ENCODE measurements at places on chromosomes 3 and 15.
A peak's percentile ranks its signal among the peaks of the same experiment; 100 is the strongest.

- DNase-seq: peak; percentile 24
Measured at GRCh38 chr3:138781012-138781470, 53.7 kb downstream of the PIK3CB start.

- DNase-seq: no peak
Measured at GRCh38 chr3:73144828-73145227, 83.4 kb downstream of the EBLN2 start.

- DNase-seq: peak; percentile 1
Measured at GRCh38 chr15:72685301-72685924, 569 bp downstream of the HIGD2B start.

GRCh38 chr3:107315141-107315540 lies 62.1 kb upstream of the CCDC54 start:
- DNase-seq: no peak

- no peak for DNase-seq
Measured at GRCh38 chr3:138363322-138363721, 14.9 kb downstream of the MRAS start.

- no peak for DNase-seq
Measured at GRCh38 chr15:71687902-71688508, 122.3 kb upstream of the NR2E3 start.

DNA sequence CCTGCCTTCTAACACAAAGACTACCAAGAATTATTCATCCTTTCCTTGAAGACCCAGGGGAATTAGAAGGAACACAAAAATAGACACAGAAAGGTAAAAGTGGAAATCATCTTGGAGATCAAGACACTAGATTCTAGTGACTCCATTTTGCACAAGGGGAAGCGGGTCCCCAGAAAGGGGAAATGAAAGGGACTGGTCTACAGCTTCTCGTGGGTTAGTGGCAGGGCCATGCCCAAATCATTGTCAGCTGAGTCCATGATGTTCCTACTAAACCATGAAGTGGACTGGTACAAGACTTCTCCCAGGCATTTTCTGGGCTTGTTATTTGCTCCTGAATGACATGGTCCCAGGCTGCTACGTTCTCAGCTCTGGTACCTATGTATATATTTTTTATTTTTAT lies 230.7 kb upstream of the TPRG1 start:
- no peak for DNase-seq

- no peak for DNase-seq
Measured at GRCh38 chr3:42032693-42033349, 58.3 kb upstream of the TRAK1 start.

DNA sequence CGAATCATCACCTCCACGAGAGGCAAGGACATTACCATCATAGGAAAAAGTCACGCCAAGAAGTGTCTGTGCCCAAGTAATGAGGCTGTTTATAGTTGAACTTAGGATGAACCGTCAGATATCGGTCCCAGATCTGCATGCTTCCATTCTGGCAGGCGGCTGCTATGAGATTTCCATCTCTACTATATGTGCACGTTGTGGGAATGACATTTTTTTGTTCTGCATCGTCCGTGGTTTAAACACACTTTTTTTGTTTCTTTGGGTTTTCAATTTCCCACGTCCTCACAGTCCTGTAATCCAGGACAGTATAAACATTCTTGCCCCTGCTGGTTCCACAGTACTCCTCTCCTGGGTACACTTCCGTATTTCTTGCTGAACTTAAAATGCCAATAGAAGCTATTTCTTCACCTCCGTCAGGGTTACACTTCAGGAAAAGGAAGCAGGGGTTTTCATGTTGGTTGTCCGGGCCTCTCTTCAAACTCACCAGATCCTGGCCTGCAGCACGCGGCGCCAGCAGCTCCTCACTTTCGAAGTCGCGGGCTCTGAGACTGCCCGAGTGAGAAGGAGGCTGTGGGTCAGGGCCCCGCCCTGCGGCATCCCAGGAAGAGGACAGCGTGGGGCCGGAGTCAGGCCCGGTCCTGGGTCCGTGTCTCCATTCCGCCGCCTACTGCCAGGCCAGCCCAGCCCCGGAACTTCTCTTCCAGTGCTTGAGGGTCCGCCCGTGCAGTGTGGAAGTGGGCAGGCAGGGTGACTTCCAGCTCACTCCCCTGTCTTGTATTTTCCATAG lies 9.8 kb upstream of the TM4SF4 start:
- no peak for DNase-seq

DNA sequence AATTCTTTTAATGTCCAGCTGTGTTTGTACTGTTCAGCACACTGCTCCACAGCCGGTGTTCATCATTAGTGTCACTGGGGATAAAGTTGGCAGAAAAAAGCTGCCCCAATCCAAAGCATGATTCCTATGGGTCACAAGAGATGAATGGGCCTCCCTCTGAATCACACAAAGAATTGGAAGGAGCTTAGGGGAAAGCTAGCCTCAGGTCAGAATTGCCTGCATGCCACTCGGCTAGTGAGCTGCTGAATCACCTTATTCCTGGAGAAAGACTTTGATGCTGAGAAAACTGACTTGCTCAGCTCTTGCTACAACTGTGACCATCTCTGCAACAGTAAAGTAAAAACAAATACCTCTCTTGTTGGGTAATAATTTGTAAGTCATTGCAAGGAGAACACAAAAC lies 3.5 kb downstream of the CCK start:
- DNase-seq: no peak

DNA sequence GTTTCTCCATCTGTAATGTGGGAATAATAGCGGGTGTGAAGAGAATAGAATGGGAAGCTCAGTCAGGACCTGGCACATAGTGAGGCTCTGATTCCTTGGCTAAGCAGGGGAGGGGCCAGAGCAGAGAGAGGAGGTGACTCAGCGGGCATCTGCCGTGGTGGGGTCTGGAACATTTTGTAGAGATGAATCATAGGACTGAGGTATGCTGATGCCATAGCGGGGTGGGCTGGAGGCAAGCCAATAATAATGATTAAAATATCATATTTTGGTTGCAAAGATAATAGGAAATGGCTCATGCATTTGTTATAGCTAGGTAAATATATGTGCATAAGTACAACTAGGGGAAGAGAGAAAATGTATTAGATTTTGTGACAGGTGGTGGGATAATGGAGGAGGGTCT lies 11.2 kb downstream of the TGM4 start:
- no peak for DNase-seq

DNA sequence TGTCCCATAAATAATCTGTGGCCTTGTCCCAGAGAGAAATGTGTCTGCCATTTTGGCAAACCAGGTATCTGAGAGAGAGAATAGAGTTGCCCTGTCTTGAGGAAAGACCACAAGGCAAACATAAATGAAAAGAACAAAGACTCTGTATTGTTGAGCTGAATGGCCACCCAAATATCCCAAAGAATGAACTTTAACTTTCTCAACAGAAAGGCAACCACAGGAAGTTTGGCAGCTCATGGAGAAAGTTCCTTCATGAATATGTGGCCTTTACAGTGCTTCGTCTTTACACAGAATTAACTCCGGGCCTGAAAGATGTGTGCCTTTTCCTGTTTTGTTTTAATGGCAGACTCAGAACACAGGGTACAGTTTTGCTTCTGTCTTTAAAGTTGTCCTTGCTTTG lies 41.4 kb upstream of the THBS1 start:
- DNase-seq: no peak

GRCh38 chr15:75532413-75533250 lies 46.5 kb downstream of the PTPN9 start:
- DNase-seq: no peak

DNA sequence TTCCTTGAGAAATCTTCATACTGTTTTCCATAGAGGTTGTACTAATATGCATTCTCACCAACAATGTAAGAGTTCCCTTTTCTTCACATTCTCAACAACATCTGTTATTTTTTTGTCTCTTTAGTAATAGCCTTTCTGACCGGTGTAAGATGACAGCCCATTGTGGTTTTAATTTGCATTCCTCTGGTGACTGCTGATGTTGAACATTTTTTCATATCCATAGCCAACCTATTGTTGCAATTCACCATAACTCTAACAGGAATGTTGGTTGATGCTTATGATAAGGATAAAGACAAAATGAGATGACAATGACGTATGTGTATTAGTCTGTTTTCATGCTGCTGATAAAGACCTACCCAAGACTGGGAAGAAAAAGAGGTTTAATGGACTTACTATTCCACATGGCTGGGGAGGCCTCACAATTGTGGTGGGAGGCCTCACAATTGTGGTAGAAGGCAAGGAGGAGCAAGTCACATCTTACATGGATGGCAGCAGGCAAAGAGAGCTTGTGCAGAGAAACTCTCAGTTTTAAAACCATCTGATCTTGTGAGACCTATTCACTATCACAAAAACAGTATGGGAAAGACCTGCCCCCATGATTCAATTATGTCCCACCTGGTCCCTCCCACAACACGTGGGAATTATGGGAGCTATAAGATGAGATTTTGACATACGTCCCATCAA lies 37.6 kb upstream of the RHCG start:
- DNase-seq: no peak

DNA sequence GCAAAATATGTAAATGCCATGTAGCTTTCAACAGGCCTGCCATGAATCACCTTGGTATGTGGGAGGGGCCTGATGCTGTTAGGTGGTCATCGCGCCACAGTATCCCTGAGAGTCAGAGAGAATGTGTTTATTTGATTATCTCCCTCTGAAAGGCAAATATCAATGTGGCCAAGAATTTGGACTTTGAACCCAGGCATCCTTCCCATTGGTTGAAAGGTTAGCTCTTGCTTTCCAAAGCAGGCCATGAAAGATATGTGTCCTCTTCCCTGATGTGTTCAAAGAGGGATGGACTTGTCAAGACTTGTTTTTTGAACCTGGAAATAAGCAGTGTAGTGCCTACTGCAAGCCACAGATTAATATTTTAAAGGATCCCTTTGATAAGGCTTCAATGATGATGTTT lies 36.7 kb downstream of the SRP14 start:
- DNase-seq: no peak

- no peak for DNase-seq
Measured at GRCh38 chr3:133886031-133886722, 9.5 kb downstream of the RAB6B start.

GRCh38 chr3:191721390-191721861 lies 260.5 kb downstream of the PYDC2 start:
- DNase-seq: no peak

DNA sequence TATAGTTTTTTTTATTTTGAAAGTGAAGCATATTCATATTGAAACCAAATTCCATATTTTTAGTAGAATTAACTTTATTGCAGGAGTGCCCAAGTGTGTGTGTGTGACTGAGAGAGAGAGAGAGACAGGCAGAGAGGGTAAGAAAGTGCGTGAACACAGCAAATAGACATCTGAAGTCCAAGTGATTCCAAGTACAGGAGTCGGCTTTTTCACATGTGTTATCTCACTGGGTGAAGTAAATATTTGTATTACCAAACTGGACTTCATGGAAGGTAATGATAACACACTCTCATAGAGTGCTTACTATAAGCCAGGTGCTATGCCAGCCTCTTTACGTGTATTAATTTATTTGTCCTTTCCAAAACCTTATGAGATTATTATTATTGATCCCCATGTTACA lies 12.0 kb downstream of the PARP14 start:
- DNase-seq: no peak

DNA sequence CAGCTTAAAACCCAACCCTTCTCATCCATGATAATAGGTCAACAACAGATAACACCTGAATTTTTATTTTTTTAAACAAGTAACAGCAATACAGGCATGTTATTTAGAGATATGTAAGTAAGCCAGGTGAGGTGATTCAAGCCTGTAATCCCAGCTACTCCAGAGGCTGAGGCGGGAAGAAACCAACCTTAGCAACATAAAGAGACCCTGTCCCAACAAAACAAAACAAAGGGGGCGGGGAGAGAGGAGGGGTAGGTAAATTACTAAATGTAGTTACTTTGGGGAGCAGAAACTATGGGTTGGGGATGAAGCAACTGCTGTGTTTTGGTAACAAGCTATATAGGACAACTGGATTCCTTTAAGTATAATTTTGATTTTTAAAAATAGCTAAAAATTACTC lies 47.0 kb downstream of the GNB4 start:
- DNase-seq: no peak

GRCh38 chr15:64619880-64620839 lies 155.2 kb downstream of the RBPMS2 start:
- no peak for DNase-seq

DNA sequence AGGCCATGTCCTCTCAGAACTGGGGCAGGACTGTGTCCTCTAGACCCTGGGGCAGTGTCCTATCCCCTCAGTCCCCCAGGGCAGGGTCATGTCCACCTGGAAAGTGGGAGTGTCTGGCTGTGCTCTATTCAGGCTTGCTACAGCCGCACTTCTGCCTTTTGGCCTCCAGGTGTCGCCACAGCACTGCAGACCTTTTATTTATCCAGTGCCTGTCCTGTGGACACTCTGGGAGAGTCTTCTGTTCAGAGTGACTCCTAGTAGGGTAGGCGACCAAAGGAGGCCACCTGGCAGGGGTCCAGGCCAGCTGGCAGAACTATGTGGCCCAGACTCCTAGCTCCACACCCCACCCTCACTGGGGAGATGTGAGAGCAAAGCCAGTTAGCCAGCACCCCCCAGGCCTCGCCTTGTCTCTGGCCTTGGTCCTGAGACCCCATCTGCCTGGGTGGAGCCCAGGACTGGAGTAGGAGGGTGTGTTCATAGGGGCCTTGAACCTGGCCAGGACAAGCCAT lies 3.9 kb downstream of the TMIE start:
- peak; percentile 50 for DNase-seq

DNA sequence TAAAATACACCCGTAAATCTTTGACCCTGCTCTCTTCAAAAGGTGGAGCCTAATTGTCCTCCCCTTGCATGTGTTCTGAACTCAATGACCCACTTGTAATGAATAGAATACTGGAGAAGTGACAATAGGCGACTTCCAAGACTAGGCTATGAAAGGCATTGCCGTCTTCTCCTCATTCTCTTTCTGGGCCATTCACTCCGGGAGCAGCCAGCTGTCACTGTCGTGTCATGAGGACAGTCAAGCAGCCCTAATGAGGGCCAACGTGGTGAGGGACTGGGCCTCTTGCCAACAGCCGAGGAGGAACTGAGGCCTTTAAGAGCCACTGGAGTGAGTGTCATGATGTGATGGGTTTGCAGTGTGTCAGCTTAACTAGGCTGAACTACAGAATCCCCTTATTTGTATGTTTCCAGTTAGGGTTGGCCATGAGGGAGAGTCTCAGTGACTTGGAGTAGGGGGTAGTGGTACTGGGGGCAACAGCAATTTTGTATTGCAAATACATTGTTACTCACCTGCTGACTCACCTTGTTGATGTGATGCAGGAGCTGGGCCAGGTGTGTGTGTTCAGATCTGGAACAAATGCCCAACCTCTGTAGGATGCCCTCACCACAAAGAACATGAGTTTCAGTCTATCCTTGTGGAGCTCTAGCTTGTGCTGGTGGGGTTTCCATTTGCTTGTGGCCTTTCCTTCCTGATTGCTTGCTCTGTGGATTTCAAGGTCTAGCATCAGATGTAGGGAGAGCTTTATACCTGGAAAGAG lies 188.5 kb upstream of the PROK2 start:
- no peak for DNase-seq

DNA sequence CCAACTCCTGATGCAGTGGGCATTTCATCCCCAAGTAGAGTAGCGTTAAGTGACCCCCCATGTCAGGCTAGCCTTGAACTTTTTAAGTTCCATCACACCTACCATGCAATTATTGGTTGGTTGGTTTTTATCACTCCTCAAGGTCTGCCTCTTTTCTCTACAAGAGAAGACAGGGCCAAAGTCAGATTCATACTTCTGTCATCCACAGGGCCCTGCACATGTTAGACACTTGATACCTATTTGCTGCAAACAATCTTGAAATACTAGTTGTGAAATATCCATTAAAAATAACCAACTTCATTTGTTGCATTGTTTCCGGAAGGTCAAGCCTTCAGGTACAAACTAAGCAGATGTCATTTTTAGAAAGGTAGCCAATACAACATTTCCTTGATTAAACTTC lies 1.2 kb downstream of the CMSS1 start:
- DNase-seq: no peak

- peak; percentile 55 for DNase-seq
Measured at GRCh38 chr15:28098766-28099554, at the start of gene OCA2. Gene OCA2, minus strand, starts transcription at chr15:28099315. Its CDS starts 17,441 bp downstream, at chr15:28081874.
